ENCODE measurements at places on chromosomes 6 and 20. TPM values are rescaled to one million over a fixed set of nuclear protein-coding genes. Genes with fewer than 3 reads are reported as not detected.

Gene SHLD1
- total RNA-seq = 3.3 TPM

Gene AVP
- not detected for total RNA-seq

Gene RIPOR2
- total RNA-seq = 0.51 TPM

Gene CUTA
- total RNA-seq = 105 TPM

Gene FOXQ1
- total RNA-seq = 2.0 TPM

Gene STMND1
- not detected for total RNA-seq

Gene CALHM4
- total RNA-seq = not detected

Gene APCDD1L
- total RNA-seq = 0.99 TPM

Gene NEURL2
- total RNA-seq = 8.0 TPM

Gene CDYL
- 21.3 TPM for total RNA-seq

Gene BTN1A1
- total RNA-seq = not detected

Gene VNN1
- not detected for total RNA-seq

Gene AGPAT1
- total RNA-seq = 22.1 TPM

Gene POM121L2
- total RNA-seq = not detected

Gene KCNK17
- not detected for total RNA-seq

Gene COL9A3
- total RNA-seq = 0.17 TPM

Gene PRSS16
- not detected for total RNA-seq

Gene TTBK1
- under 0.01 TPM for total RNA-seq

Gene C6orf15
- total RNA-seq = not detected

Gene CLIC5
- not detected for total RNA-seq

Gene PIM1
- total RNA-seq = 22.8 TPM

Gene NHSL1
- 10.6 TPM for total RNA-seq

Gene TRIM31
- total RNA-seq = not detected

Gene MTRF1L
- 13.4 TPM for total RNA-seq

Gene LST1
- not detected for total RNA-seq

Gene MYCT1
- under 0.01 TPM for total RNA-seq

Gene TMEM217
- 4.0 TPM for total RNA-seq

Gene CD109
- 12.8 TPM for total RNA-seq

Gene BANF2
- not detected for total RNA-seq

Gene NDUFAF4
- total RNA-seq = 7.4 TPM

Gene GJE1
- not detected for total RNA-seq

Gene HAO1
- not detected for total RNA-seq

Gene BMP2
- total RNA-seq = 15.9 TPM

Gene LY6G6C
- total RNA-seq = not detected

Gene PDE10A
- total RNA-seq = under 0.01 TPM

Gene SLC17A3
- not detected for total RNA-seq

Gene KIF13A
- 65.0 TPM for total RNA-seq

Gene LRRN4
- total RNA-seq = not detected

Gene BEND3
- total RNA-seq = 0.83 TPM

Gene PRPF6
- 52.0 TPM for total RNA-seq

Gene TMC2
- under 0.01 TPM for total RNA-seq

Gene POLR1H
- 46.1 TPM for total RNA-seq

Gene FLRT3
- total RNA-seq = 5.1 TPM

Gene CDH4
- 4.8 TPM for total RNA-seq

Gene RBBP8NL
- not detected for total RNA-seq

Gene CALHM5
- 4.4 TPM for total RNA-seq

Gene MACROD2
- total RNA-seq = 1.0 TPM

Gene PRRT1
- 0.33 TPM for total RNA-seq

Gene MRPS26
- 37.0 TPM for total RNA-seq

Gene METTL24
- total RNA-seq = 2.6 TPM

Gene NKX2-2
- total RNA-seq = not detected

Data from fibroblast of lung (primary cell).